PC-3 (cell line): ENCODE measurements at places on chromosomes 4 and X. TPM values are rescaled to one million over a fixed set of nuclear protein-coding genes. Genes with fewer than 3 reads are reported as not detected.

The MAGEA11 gene
- total RNA-seq: not detected in 2 replicates

The GYPB gene
- total RNA-seq: not detected in 2 replicates

The JAKMIP1 gene
- total RNA-seq: 0.04 and 0.75 TPM in 2 replicates

- DNase-seq: no peak
Measured at GRCh38 chrX:45778616-45779015, 577.9 kb upstream of the DIPK2B start.

DNA sequence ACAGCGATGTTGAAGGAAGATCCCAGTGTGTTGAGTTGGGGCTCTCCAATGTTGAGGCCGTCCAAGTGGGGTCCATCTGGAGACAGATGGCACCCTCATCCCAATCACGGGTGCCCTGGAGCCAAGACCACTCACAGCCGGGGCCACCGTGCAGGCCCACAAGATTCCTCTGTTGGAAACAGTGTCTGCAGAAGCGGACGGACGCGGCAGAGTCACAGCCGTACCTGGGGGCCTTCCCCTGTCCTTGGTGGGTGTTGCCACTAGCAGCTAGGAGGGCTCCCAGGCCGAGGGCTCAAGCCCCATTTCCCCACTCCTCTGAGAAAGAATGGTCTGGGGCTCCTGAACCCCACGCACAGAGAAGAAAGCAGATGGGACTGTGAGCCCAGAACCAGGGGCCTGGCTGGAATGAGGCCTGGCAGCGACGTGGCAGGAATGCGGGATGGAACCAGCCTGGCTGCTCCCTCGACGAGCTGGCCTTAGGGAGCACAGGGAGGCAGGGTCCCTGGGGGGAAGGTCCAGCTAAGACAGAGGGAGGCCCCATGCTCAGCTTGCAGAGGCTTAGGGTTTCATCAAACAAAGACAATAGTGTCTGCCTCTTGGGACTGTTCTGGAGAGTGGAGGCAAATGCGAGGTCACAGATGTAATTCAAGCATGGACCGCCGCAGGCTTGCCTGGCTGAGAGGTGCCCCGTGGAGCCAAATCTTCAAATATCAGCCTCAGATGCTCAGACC, 228.9 kb downstream of the AFAP1 start:
- no peak for DNase-seq

DNA sequence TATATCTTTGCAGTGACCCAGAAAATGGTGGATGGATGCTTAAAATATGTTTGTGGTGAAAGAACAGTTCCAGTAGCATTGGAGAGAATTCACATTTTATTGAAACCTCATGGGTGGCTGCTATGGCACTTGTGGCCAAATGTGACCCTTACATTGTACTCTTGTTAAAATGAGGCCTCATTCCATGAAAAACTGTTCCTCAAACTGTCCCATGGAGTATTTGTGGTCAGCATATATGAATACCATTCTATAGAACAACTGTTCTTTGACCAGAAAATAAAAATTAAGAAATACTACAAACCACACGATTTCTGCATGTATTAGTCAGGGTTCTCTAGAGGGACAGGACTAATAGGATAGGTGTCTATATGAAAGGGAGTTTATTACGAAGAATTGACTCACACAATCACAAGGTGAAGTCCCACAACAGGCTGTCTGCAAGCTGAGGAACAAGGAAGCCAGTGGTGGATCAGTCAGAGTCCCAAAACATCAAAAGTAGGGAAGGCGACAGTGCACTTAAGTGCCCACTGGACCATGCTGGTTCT, 35.1 kb downstream of the GEMIN8 start:
- DNase-seq: peak; percentile 7

GRCh38 chrX:36963069-36963808, 44.9 kb upstream of the FAM47C start:
- no peak for DNase-seq
